ENCODE measurements at places on chromosomes 13 and 19.
A peak's percentile ranks its signal among the peaks of the same experiment; 100 is the strongest.

GRCh38 chr19:4744451-4745174, 21.0 kb upstream of the DPP9 start:
- no peak for DNase-seq

- no peak for DNase-seq
These were observed 13.0 kb downstream of the CYP2S1 start for GRCh38 chr19:41205995-41206394.

GRCh38 chr13:29105779-29106178, 285.6 kb downstream of the MTUS2 start:
- DNase-seq: no peak

DNA sequence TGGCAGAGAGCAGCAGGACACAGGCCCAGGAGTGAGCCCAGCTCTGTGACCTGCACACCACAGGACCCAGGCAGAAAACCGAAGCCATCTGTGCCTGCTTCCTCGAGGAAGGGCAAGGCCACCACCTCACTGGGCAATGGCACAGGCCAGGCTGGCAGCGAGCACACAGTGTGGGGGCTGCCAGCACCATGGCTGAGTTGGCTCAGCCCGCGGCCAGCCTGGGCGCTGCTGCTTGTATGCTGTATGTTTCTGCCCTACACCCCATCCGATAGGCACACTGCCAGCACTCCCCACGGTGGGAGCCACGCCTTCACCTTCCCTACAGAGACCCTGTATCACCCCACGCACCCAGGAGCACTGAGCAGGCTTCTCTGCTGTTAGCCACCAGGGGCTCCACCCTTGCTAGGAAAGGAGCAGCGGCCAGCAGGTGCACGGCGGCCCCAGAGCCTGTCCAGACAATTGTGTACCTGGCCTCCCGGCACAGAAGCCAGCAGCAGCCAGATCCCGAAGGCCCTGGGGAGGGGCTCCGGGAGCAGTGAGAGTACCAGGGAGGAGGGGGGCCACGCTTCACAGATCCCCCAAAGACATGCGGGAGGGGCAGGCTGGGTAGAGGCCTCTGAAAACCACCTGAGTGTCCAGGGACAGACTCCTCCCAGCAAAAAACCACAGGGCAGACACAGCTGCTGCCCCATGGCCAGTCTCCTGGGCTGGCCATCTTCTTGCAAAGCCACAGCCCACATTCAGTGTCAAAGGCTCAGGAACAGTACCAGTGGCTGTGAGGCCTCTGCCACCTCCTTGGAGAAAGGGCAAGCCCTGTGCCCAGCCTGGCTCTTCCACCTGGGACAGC, 56.1 kb downstream of the MLLT1 start:
- DNase-seq: no peak

GRCh38 chr13:102658660-102659059, 36.2 kb downstream of the METTL21C start:
- DNase-seq: no peak

DNA sequence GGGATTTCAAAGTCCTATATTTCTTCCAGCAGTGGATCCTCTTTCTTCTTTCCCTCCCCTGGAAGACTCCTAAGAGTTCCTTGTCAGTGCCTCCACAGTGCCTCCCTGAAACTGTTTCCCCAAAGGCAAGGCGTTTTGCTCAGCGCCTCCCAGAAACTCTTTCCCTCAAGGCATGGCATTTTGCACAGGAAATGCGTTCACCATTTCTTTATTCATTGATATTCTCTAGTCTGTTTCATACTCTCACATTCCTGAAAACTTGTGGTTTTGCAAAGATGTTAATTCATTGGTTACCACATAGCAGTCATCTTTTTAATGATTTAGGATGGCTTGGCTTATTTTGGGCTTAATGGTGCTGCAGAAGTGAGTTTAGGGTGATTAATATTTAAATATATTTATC, 177.3 kb upstream of the SLC10A2 start:
- DNase-seq: no peak

- no peak for DNase-seq
These were observed 572 bp downstream of the UGGT2 start for GRCh38 chr13:96052656-96053002.

DNA sequence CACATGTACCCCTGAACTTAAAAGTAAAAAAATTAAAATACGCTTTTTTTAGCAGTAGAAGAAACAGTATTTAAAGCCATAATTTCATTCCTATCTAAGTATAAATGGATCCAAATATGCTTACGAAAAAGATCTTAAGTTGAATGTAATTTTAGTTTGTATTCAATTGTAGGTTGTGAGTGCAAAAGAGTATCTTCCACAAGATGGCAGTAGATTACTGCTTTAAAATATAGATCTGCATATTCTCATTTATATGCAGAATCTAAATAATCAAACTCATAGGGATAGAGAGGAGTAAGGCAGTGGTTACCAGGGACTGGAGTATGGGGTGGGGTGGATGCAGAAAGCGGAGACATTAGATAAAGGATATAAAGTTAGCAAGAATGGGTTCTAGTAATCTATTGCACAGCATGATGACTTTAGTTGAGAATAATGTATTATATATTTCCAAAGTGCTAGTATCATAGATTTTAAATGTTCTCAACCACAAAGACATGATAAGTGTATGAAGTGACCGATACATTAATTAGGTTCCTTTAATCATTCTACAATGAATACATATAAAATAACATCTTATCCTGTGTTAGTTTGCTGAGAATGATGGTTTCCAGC, 14.2 kb downstream of the OR7A17 start:
- no peak for DNase-seq

GRCh38 chr13:35856721-35857364, 274.3 kb downstream of the DCLK1 start:
- DNase-seq: no peak

DNA sequence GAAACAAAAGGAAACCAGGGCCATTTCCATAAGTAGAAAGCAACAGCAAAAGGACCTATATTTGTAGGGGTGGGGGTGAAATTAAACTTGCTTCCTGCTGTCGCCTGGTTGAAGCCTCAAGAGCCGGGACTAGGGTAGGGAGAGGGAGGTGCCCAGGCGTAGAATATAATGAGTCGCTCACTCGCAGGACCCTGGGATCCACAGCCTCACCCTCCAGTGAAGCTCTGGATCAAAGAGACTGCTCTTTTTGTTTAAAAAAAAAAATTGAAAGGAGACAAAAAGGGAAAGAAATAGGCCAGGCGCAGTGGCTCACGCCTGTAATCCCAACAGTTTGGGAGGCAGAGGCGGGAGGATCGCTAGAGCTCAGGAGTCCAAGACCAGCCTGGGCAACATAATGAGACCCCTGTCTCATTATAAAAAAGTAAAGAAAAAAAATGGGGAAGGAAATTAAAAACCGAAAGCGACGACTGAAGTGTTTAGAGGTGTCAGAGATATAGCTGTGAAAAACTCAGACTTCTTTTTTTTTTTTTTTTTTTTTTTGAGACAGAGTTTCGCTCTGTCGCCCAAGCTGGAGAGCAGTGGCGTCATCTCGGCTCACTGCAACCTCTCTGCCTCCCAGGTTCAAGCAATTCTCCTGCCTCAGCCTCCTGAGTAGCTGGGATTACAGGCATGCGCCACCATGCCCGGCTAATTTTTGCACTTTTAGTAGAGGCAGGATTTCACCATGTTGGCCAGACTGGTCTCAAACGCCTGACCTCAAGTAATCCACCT, 10.9 kb upstream of the ADGRE5 start:
- DNase-seq: no peak

GRCh38 chr19:32336259-32337083, 8.9 kb upstream of the ZNF507 start:
- DNase-seq: no peak

DNA sequence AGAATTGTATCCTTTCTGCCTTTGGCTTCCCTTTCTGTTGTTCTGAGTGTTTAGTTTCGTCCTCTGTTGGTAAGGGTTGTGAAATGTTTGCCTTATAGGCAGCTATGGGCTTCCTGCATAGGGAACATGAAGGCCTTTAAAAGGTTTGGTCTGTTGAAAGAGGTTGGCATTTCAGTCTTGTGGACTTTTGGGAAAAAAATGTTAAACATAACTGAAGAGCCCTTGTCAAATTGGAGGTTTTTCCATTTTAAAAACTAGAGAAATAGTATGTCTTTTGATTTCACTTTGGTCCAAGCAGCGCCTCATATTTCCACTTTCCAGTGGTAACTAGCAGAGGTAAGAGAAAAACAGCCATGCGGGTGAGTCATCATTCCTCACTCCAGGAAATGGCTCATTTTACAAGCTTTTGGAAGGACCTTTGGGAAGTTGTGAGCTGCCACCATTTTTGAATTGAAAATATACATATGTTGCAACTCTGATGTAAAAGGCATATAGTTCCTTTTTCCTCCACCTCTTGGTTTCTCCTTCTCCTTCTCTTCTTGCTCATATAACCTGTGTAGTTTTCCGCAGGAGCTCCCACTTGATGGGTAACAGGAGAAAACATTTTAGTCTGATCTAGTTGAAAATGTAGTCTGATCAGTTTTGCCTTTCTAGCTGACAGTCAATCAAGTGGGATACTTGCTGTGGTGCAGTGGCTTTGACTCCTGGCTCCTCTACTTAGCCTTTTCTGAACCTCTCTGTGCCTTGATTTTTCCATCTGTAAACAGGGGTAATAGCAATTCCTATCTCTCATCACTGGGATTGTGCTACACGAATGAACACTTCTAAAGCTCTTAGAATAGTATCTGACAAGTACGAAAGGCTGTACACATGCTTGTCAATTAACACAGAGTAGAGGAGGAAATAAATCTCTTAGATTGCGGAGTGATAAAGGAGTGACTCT, 23.0 kb downstream of the GPC6 start:
- DNase-seq: no peak

DNA sequence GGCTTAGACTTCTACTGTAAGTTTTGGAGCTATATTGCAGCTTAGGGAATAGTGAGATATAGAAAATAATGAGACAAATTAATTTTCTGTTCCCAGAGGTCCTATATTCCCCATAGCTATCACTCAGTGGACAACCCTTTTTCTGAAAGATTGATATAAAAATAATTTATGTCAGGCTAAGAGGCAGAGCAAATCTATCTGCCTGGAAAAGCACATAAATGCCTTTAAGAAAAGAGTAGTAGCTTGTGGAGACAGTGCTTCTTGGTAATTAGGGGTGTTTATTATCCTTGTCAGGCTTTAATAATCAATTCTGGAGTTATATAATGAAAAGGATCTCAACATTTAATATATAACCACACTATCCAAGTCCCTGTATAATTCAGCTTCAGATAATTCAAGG, 1162.8 kb upstream of the PCDH20 start:
- DNase-seq: no peak

DNA sequence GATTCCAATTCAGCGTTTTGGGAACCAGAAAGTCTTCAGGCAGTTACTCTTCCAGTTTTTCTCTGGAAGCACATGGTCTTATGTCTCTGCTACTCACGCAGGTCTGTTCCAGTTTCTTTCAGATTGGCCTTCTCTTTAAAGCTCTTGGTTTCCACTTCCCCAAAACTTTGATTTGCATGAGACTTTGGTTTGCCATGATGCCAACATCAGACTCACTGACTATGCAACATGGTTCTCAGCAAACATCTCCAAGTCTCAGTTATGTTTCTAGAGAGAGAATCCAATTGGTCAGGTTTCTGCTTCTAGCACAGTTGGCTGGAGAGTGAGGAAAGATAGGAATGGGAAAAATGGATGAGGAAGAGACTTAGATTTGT, 3.1 kb downstream of the AKAP11 start:
- DNase-seq: no peak

DNA sequence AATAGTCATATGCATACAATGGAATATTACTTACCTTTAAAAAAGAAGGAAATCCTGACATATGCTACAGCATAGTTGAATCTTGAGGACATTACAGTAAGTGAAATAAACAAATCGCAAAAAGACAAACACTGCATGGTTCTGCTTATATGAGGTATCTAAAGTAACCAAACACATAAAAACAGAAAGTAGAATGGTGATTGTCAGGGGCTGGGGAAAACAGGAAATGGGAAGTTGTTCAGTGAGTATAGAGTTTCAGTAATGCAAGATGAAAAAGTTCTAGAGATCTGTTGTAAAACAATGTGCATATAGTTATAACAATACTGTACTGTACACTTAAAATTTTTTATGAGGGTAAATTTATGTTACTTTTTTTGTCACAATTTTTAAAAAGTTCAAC, 219.4 kb downstream of the KLF5 start:
- DNase-seq: no peak

DNA sequence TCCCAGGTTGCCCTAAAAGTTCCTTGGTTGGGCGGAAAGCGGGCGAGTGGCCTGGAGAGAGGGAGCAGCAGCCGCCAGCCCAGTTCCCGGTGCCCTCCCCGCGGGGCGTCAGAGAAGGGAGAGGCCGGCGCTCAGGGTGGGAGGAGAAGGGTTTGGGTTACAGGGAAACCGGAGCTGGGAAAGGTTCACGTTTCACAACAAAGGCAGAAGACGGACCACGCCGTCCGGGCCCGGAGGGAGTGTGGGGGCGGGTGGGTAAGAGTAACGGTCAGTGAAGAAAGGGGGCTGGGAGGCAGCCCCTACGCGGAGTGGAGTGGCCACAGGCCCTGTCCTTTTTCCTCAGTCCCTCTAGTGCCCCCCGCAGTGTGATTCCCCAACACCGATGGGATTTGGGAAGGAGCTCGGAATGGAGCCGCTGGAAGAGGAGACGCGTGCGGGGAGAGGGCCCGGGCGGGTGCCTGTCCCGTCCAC, 1.6 kb downstream of the SIX5 start:
- no peak for DNase-seq

- DNase-seq: peak; percentile 42
These were observed 112.2 kb upstream of the GPR12 start for GRCh38 chr13:26872525-26873385.

GRCh38 chr13:37910790-37911189, 41.2 kb upstream of the TRPC4 start:
- no peak for DNase-seq

GRCh38 chr19:18723871-18724377, 40.4 kb downstream of the CRTC1 start:
- DNase-seq: no peak

DNA sequence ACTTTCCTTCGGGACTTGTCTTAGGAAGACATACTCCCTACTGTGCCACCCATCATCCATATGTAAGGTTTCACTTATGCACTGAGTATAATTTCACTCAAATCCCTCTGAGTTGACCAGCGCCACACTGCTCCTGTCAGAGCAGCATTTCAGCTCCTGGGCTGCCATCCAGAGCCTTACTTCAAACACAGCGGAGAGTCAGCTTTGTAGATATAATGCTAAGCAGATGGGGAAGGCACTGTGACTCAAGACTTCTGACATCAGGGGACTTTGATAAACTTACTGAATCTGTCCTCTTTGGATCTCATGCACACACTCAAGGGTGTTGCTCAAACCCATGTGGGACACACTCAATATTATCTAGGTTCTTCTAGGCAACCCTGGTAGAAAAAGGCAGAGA, 34.9 kb downstream of the DOCK9 start:
- DNase-seq: no peak

GRCh38 chr19:33080761-33081681, at the start of gene GPATCH1:
Gene GPATCH1 (plus strand): TSS chr19:33081181. CDS start chr19:33081194, 13 bp downstream.
- DNase-seq: peak; percentile 82
